ENCODE measurements at places on chromosomes 16 and 17.

DNA sequence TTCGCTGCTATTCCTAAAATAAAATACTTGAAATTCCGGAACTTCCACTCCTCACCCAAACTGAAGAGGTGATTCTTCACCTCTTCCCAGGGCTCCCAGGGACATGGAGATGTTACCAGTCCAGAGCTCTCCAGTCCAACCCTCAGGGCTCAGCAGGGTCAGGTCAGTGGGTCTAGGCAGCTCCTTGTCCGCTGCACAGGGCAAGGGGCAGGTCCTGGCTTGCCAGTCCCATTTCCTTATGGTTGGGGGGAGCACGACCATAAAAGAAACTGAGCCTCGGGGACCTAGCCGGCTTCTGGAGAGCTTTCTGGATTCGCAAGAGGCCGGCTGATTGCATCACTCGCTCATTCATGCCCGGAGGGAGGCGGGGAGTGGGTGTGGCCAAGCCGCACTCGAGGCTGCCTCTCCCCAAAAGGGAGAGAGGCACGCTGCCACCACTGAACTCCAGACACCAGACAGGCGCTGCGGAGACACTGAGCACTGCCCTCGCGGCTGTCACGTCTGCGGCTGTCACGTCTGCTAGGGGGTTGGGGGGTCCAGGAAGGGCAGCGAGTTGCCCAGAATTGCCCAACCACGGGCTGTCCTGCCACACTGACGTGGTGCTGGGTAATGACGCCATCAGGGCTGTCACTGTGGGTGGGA is 15.8 kb downstream of the SLC7A5 start:
- peak; percentile 89 for DNase-seq

DNA sequence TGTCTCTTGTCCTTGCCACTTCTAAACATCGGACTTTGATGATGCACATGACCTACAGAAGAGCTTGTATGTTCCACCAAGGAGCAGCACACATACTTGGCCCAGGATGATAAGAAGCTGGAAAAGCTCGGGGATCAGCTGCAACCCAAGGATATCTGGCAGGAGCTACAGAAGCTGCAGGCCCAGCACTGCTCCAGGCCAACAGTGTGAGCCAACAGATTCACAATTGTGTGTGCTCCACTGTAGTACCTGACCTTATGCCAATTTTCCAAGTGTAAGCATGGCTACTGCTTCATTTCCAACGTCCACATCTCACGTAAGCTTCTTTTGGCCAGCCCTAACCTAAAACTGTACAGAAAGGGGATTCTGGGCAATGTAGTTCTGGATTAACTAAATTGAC is 83.4 kb downstream of the COX10 start:
- DNase-seq = no peak

- no peak for DNase-seq
Observed at GRCh38 chr16:83447560-83447959, 360.2 kb upstream of the HSBP1 start.

GRCh38 chr17:80497726-80498241 is 21.4 kb upstream of the NPTX1 start:
- DNase-seq = no peak

DNA sequence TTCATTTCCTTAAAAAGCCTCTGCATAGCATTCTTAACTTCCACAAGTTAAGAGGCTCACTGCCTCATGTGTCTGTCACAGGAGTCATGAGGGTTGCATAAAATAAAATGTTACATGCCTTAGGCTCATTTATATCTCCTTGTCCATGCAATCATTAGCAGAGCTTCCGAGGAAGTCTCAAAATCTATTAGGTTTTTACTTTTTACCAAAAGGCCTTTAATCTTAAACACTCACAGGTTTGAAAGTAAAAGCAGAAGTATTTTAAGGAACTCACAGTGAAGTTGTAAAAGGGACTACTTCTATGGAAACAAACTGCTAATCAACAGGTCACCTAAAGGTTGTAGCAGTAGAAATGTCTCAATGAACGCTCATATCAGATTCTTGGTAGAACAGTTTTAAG is 5.2 kb upstream of the ATP6V0A1 start:
- DNase-seq = no peak

DNA sequence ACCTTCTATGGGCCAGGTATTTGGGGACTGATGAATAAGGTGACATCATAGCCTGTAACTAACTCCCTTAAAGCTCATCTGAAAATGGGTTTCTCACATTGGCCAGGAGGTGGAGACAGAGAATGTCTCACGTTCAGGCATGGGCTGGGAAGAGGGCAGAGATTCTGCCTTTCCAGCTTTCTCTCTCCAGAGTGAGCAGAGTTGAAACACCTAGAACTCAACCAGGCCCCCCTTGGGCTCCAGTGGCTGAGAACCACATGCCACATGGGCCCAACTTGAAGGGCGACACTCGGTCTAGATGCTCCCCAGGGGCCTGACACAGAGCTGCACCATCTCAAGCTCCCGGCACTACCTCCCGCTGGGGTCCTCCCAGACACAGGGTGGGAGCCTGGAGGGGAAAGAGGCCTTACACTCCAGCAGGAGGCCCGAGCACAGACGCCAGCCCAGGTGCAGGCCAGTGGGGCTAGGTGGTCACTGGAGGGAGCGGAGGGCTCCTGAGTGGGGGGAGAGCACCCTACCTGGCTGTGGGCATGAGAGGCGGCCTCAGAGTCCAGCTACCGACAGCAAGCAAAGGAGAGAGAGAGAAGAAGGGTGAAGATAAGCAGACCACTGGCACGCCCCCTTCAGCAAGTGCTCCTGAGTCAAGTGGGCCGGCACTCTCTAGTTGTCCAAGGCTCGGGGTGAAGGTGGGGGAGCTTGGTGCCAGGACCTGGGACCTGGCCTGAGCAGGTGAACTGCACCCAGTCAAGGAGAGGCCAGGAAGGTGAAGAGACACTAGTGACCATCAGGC is 55.9 kb downstream of the MYO18A start:
- peak; percentile 65 for DNase-seq

- no peak for DNase-seq
Observed at GRCh38 chr17:49465331-49465903, 29.7 kb upstream of the NGFR start.
